ENCODE measurements at places on chromosomes 2 and 18. TPM values are rescaled to one million over a fixed set of nuclear protein-coding genes. Genes with fewer than 3 reads are reported as not detected.

DNA sequence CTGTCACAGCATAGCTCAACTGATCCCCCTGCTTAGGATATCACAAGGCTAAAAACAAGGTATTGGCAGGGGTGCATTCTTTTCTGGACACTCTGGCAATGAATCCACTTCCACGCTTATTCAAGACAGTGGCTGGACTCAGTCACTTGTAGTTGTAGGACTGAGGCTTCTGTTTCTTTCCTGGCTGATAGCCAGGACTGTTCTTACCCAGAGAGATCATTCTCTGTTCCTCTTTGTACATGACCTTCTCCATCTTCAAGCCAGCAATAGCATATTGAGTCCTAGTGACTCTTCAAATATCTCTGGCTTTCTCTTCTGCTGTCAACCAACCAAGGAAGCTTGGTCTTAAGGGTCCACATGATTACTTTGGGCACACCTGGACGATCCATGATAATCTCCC, 241.3 kb downstream of the RBM43 start:
- no peak for DNase-seq

- DNase-seq: no peak
These were observed 504.9 kb downstream of the GALR1 start for GRCh38 chr18:77754475-77755044.

DNA sequence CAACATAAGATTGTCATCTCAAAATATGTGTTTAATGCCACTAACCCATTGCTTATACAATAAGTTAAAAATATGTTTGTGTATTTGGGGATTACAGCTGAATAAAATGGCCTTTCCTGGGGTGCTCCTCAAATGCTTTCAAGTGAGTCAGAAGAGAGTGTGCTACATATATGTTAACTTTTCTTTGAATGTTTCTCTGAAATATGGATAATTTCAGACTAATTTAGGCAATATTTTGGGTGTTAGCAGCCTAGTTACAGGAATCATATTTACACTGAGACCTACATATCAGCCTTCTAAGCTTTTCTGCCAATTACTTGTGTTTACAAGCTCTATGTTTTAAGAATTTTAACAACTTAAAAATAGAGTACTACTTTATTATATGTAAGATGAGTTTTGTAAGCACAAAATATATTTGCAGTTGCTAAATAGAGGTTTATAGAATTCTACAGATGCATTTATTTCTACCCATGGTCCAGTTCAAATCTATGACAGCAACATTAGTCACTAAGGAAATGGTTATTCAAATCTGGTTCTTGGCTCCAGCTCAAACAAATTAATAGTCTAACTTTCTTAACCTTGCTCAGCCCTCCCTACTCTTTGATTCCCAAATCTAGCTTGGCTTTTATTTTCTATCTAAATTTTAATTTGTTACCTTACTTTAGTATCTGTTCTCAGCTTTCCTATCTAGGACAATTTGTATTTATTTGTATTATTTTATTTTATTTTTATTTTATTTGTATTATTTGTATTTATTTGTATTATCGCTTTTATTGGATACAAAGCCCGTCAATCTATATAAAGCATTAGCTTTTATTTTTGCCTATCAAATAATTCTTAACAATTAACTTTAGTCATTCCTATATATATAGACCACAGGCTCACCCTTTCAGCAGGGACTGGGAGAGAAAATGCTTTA, 48.9 kb downstream of the FSIP2 start:
- no peak for DNase-seq

Gene ATP9B
- 29.3 TPM for total RNA-seq

DNA sequence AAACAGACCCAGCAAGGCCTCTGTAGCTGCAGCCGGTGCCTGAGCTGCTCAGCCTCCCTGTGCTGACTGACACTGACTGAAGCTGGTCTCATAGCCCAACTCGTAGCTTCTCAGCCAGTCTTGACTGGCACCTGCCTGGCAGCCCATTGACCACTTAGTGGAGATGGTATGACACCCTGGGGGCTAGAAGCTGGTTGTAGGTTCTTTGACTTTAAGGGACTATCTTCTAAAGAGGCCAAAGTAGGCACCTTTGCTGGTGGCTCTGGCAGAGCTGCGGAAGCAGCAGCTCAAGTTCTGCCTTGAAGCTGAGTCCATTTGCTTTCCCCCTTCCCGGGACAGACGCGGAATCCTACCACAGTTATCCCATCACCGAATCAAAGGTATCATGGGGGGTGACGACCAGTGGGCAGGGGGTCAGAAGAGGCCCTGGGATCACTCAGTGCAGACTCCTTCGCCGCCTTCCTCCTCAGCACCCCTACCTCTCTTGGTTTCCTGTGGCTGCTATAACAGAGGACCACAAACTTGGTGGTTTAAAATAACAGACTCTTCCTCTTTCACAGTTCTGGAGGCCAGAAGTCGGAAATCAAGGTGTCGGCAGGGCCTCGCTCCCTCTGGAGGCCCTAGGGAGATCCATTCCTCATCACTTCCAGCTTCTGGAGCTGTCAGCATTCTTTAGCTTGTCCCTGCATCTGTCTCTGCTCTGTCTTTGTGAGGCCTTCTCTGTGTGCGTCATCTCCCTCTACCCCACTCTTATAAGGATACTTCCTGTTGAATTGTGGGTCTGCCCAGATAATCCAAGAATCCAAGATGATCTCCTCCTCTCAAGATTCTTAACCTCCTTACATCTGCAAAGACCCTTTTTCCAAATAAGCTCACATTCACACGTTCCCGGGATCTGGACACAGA, 13.7 kb upstream of the FOSL2 start:
- DNase-seq: no peak

Gene MYCN
- not detected for total RNA-seq

DNA sequence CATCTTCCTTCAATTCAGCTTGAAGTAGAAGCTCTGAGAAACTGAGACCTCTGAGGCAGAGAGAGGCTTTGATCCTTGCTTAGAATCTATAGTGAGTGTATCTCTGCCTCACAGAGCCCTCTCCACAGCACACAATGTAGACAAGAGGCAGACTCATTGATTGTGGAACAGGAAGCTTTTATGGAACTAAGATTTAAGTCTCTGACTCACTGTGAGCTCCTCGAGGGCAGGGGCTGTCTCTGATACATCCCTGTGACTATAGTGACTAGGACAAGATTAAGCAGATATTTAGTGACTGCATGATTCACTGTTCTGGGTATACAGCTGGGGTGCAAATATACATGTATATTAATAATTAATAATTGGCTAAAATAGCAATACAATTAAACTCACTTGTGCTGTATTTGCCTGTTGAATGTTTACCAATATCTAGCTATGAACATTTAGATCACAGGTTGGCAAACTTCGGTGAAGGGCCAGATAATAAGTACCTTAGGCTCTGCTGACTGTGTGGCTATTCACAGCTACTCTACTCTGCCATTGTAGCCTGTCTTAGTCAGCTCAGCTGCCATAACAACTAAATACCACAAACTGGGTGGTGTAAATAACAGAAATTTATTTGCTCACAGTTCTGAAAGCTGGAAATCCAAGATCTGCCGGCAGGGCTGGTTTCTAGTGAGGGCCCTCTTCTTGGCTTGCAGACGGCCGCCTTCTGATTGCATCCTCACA, 54.4 kb downstream of the ARHGEF4 start:
- DNase-seq: no peak

DNA sequence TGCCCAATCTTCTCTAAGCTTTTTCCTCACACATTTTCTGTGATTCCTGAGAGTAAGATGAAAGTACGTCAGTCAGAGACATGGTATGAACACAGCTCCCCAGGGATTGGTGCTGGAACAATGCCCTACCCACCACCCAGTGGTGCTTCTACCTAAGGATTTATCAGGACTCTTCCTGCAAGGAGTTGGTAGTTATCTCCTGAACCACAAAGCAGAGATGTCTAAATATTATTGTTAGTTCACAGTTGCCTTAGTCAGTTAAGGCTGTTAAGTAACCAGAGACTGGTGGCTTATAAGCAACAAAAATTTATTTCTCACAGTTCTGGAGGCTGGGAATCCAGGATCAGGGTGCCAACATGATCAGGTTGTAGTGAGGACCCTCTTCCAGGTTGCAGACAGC, 60.3 kb upstream of the CCDC85A start:
- DNase-seq: no peak

DNA sequence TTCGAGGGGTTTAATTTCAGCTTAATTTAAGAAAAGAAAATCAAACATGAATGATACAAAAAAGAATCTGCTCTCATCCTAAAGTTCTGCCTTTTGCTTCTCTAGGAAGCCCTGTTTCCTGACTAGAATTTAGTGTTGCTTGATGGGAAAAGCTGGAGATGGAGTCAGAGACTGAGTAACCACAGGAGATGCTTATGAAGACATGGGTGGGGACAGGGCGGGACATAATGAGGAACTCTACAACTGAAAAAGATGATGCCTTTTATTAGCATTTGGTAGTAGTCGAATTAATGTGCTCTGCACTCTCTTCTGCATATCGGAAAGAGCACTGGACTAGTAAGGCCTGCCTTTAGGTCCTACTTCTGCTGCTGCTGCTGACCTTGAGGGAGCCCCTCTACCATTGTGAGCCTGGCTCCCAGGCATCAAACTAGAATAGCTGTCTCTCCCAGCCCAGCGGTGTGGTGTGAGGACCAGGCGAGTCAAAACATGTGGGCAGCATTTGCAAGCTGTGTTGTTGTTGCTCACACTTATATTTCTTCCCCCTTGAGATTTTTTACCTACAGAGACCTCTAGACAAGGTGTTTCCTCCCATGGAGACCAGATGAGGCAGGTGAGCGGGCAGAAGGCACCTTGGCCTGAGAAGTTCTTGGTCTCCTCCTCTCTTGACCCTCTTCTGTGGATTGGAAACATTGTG, 61.5 kb downstream of the INPP4A start:
- DNase-seq: no peak

- DNase-seq: peak; percentile 58
These were observed 32.3 kb downstream of the AFF3 start for GRCh38 chr2:100109986-100110613.

All from osteoblast (primary cell).